ENCODE measurements at places on chromosomes 13 and 19.

GRCh38 chr13:36528105-36528504 lies 95.8 kb downstream of the CCNA1 start:
- no peak for DNase-seq

DNA sequence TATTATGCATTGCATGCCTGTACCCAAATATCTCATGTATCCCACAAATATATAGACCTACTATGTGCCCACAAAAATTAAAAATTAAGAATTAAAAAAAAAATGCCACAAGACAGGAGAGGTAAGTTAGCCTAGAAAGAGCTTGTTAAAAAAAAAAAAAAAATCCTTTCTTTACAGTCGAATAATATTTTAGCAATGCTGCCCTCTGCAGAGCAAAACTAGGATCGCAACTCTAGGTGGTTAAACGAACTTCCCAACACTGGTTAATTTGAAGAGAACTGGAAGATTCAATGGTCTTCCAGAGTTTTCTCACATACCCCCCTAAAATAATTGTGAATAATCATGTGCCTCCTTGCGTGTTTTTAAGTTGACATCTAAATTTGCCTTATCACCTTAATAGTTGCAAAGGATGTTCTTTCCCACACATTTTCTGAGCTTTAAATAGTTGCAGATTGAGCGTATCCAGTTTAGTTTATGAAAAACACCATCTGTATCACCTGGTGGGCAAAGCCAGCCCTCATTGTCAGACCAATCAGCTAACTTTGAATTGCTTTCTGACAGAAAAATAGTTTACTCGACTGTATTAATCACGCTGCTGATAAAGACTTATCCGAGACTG lies 47.4 kb upstream of the RCBTB2 start:
- peak; percentile 57 for DNase-seq

- DNase-seq, result no peak
Observed at GRCh38 chr13:66338542-66338941, 891.6 kb downstream of the PCDH9 start.

- no peak for DNase-seq
Observed at GRCh38 chr19:49851456-49852259, 699 bp downstream of the PTOV1 start.

DNA sequence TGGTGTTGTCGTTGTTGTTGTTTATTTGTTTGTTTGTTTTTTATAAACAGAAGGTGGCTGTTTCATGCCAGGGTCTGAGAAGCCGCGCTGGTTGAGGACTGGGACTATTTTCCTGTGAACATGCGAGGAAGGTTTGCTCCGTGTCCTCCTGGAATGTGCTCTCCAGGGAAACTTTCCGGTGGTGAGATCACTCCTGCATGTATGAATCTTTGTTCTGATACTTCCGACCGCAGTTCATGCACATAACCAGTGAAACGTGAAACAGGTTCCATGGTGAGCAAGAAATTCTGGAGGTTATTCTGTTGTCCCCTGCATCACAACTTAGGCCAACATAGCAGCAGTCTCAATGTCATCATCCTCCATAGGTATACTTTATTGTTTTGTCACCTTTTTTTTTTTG lies 187.6 kb upstream of the ARGLU1 start:
- DNase-seq, result no peak

DNA sequence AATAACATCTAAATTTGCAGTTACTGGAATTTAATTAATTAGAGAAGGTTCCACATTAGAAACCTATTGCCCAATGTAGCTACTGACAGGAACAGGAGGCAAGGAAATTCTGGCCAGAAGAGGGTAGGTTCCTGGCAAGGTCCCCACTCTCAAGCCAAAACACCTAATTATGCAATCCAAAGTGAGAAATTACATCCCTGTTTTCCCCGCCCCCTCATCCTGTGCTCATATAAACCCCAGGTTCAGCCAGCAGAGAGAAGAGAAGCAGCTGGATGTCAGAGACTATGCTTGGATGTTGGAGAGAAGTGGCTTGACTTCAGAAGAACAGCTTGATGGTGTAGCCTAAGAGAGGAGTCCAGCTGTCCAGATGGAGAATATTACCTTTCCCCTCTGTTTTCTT lies 951.3 kb upstream of the PRR20A start:
- DNase-seq, result no peak

DNA sequence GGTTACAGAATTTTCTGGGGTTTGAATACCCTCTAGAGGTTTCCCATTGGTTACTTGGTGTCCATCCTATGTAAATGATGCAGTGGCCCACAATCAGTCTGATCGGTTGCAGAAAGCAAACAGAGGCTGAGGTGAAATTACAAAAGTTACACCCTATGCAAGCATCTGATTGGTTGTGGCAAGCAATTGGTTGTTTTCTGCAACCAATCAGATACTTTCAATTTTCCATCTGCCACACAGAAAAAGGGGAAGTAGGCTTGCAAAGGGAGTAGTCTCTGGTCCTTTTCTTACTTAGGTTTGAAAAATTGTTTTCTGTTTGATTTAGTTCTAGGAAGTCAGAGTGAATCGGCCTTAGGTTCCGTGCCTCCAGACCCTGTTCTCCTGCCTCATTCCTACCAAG lies 93.1 kb downstream of the WTIP start:
- no peak for DNase-seq

GRCh38 chr19:48497728-48498594 lies 13.7 kb downstream of the LMTK3 start:
- no peak for DNase-seq

- no peak for DNase-seq
Observed at GRCh38 chr13:104949840-104950740, 1585.4 kb downstream of the EFNB2 start.

- DNase-seq, result no peak
Observed at GRCh38 chr13:86383561-86383960, 584.3 kb upstream of the SLITRK6 start.

GRCh38 chr19:28687296-28687695 lies 525.7 kb downstream of the UQCRFS1 start:
- no peak for DNase-seq

DNA sequence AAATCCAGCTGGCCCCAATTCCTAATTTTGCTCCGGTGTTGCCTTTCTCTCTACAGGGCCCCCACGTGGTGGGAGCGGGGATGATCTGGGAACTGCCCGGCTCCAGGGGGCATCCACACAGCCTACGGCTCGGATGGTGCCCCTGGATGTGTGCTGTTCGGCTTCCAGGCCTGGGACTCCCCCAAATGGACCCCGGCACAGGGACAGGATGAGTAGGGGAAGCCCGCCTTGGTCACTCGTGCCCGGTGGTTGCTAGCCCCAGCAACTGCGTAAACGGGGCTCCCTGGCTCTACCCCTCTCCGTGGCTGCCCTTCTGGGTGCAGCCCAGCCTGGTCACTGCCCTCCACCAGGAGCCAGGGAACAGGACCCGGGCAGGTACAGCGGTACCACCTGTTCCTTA lies 111.5 kb downstream of the TEX26 start:
- no peak for DNase-seq

DNA sequence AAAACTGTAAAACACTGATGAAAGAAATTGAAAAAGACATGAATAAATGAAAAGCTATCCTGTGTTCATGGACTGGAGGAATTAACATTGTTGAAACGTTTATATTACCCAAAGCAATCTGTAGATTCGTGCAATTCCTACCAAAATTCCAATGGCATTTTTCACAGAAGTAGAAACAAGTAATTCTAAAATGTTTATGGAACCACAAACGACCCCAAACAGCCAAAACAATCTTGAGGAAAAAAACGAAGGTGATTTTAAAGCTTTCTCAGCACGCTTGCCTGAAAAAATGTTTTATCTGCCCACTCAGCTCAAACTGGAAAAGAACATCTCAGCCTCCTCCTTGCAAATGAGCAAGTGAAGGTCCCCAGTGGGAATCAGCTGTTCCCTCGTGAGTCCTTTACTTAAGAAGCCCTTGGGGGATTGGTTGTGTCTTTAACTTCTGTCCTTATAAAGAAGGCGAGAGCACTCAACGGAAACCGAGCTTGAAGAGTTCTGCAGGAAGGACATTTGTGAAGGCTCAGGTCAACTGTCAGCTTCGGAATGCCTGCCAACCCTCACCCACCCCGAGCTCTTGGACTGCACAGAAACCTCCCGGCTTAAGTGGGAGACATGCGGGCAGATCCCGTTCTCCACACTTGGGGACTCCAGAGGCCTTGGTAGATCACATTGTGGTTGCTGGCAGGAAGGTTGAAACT lies 256.0 kb upstream of the IRS2 start:
- DNase-seq, result no peak

DNA sequence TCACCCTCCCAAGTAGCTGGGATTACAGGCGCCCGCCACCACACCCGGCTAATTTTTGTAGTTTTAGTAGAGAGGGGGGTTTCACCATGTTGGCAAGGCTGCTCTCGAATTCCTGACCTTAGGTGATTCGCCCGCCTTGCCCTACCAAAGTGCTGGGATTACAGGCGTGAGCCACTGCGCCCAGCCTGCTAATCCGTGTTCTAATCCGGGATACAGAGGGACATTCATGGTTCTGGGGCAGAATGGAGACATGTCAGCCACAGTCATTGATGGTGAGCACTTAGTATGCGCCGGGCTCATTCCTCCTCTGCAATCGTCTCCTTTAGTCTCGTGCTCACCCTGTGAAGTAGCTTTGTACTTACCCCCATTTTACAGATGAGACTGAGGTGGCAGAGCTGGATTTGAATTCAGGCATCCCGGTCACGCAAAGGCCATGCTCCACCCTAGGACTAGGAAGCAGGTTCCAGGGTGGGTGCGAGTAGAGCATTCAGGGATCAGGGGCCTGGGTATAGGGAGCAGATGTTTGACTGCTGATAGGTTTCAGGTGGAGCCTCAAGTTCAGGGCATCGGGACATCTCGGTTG lies 8.2 kb downstream of the RRAS start:
- no peak for DNase-seq

GRCh38 chr13:36992362-36992761 lies 6.8 kb downstream of the ALG5 start:
- no peak for DNase-seq

DNA sequence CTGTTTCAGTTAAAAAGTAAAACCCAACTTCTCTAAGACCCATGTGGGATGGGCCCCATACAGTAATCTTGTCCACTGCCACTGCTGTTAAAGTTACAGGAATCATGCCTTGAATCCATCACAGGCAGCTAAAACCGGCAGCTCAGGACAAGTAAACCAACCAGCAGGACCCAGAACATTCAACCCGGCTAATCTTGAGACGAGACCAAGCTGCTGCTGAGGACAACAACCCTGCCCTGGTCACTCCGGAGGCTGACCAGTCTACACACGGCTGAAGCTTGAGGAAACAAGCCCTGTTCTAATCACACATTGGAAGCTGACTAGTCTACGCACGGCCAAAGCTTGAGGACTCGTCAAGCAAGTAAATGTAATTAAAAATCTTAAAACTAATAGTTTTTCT lies 105.2 kb upstream of the ZNF492 start:
- DNase-seq, result no peak

DNA sequence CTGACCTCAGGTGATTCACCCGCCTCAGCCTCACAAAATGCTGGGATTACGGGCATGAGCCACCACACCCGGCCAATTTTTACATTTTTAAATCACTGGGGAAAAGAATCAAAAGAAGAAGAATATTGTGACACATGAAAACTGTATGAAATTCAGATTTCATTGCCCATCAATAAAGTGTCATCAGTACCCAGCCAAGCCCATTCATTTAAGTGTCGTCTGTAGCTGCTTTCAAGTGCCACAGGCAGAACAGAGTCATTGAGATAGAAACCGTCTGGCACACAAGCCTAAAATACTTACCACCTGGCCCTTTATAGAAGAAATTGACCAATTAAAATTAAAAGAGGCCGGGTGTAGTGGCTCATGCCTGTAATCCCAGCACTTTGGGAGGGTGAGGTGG lies 15.3 kb downstream of the COLGALT1 start:
- no peak for DNase-seq

- peak; percentile 12 for DNase-seq
Observed at GRCh38 chr13:23921451-23921888, 24.2 kb upstream of the C1QTNF9B start.

GRCh38 chr13:51577690-51578089 lies 6.6 kb upstream of the WDFY2 start:
- no peak for DNase-seq

DNA sequence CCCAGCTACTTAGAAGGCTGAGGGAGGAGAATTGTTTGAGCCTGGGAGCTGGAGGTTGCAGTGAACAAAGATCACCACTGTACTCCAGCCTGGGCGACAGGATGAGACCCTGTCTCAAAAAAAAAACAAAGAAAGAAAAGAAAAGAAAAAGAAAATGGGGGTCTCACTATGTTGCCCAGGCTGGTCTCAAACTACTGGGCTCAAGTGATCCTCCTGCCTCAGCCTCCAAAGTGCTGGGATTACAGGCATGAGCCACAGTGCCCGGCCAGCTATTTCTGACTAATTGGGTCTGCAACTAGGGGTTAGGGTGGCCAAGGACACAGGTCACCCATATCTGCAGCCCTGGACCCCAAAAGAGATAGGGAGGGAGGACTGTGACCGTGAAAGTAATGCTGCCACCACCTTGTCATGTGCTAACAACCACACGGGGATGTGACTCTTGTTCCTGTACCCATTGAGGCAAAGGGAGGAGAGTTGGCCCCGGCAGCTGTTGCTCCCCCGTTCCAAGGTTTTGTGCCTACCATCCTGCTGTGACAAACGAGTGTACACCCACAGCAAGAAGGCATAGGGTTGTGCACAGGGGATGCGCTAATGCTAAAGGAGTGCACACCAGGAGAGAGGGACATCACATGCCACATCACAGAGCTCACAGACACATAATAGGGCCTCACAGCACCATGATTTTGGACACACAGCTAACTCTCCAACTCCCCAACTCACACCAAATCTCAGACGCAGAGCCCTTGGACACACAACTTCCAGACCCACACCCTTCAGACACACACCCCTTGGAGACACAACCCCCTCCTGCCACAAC lies 619 bp downstream of the MEF2B start:
- no peak for DNase-seq

- DNase-seq, result peak; percentile 89
Observed at GRCh38 chr19:10416380-10417257, 3.7 kb upstream of the PDE4A start.

DNA sequence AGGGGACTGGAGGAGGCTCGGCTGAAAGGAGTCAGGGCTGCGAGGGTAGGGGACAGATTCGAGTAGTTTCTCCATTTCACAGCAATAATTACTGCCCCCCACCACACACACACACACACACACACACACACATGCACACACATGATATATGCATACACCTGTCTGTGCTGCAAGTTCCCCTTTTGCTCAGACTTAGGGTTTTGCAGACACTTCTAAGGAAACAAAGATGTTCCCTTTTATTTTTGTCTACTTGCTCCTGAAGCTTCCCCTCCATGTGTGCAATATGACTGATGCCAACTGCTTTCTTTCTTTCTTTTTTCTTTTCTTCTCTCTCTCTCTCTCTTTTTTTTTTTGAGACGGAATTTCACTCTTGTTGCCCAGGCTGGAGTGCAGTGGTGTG lies 13.4 kb downstream of the MBD3L2B start:
- no peak for DNase-seq

GRCh38 chr13:23609414-23609760 lies 39.2 kb downstream of the TNFRSF19 start:
- DNase-seq, result no peak

GRCh38 chr13:91375116-91375729 lies 23.2 kb upstream of the GPC5 start:
- no peak for DNase-seq

- DNase-seq, result no peak
Observed at GRCh38 chr13:92488249-92488852, 738.3 kb upstream of the GPC6 start.

- DNase-seq, result no peak
Observed at GRCh38 chr13:51556740-51557139, 27.5 kb upstream of the WDFY2 start.

All from LoVo (cell line).